ENCODE measurements at places on chromosomes 4 and X.

DNA sequence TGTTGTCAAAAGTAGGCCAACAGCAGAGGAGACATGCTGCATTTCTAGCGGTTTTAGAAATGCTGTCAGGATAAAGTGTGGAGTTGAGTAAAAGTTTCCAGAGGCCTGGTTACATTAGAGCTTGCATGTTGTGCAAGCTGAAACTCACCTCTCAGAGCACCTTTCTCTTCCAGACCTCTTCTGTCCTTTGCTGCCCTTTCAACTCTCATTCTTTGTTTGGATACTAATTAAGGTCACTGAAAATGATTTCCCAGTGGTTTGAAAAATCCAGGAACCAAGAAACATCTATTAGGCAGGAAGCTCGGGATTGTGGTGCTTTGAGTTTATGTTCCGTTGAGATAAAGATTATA is 426.6 kb downstream of the MAPK10 start:
- no peak for DNase-seq

- no peak for DNase-seq
Measured at GRCh38 chrX:108299704-108300103, 138.5 kb downstream of the COL4A6 start.

DNA sequence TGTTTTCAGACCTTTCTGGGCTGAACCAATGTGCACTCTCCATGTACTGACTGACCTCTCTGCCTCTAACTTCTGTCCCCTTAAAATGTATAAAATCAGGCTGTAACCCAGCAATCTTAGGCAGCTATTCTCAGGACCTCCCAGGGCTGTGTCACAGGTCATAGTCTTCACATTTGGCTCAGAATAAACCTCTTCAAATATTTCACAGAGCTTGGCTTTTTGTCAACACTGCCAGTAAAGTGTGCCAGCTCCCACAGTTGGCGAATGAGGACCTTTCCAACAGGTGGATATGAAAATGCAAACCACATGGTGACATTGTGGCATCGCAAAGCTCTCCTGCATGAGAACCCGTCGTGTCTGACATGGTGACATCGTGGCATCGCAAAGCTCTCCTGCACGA is 76.4 kb downstream of the ACOX3 start:
- DNase-seq, result no peak

- no peak for DNase-seq
Measured at GRCh38 chr4:6749340-6750171, 33.0 kb upstream of the KIAA0232 start.

- no peak for DNase-seq
Measured at GRCh38 chr4:102497986-102498385, 3.2 kb upstream of the NFKB1 start.

All from activated CD4-positive, alpha-beta T cell treated with anti-CD3 and anti-CD28 coated beads, Interleukin-2, Interleukin-6, amounts not matched to agents 100 ng/mL and 50 ng/mL, durations not matched to agents 16 hours and 8 hours (primary cell).